Spleen (tissue), 13 donors: ENCODE measurements at places on chromosomes 12 and 14. TPM values are rescaled to one million over a fixed set of nuclear protein-coding genes. Genes with fewer than 3 reads are reported as not detected.

DNA sequence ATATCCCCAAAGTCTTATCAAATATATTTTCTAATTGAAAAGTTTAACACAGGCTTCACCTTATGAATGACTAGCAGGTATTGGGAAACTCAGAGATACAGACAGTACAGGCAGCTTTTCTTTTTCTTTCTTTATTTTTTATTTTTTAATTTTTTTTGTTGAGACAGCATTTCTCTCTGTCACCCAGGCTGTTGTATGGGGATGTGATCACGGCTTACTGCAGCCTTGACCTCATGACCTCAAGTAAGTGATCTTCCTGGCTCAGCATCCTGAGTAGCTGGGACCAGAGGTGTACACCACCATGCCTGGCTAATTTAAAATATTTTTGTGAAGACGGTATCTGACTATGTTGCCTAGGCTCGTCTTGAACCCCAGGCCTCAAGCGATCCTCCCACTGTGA, 85.0 kb downstream of the BRMS1L start:
- no peak for DNase-seq

- no peak for DNase-seq
These were observed 8.8 kb upstream of the FOXG1 start for GRCh38 chr14:28757786-28758185.

GRCh38 chr14:92734618-92735017, 13.8 kb downstream of the LGMN start:
- DNase-seq = no peak

- DNase-seq = no peak
These were observed 1.6 kb upstream of the CLEC14A start for GRCh38 chr14:38257507-38257906.

DNA sequence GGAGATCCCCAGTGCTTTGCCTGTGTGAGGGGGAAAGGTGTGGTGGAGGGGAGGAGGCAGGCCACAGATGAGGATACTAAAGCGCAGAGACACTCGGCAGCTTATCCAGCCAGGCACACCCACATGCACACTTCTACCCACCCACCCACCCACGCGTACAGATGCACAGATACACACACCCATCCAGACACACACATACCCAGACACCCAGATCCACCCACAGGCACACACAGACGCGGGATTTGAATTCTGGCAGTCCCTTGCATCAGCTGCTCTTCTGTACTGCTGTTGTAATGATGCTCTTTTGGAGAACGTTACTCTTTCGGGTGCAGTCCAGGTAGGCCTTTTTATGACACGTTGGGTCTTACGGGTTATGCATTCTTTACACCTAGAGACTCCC, 55.7 kb upstream of the RD3L start:
- DNase-seq = no peak

GRCh38 chr14:79834868-79835267, 376.4 kb downstream of the DIO2 start:
- no peak for DNase-seq

- no peak for DNase-seq
These were observed 60.8 kb downstream of the SETD3 start for GRCh38 chr14:99419905-99420304.

DNA sequence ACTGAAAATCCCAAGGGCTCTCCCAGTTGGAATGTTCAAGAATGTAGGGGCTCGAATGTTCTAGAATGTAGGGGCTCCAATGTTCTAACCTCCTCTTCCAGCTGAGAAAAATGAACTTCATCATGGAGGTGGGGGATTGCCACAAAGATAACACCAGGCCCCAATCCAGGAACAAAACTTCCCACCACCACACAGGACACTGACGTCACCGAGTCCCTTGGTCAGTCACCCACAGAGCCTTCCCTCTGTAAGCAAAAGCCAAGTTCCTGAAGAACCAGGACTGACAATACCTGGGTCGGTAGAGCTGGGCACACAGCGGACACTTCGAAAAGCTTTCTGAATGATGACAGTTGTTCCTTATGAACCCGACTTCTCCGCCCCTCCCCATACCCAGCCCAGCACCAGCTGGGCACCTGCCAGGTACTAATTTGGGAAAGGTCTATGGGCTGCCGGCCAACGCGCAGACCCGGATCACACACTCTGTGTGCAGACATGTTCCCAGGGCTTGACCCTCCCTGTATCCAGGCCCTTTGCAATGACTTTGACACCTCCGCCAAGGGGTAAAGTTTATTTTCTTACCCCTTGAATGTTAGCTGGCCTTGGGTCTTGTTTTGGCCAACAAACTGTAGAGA, 18.9 kb downstream of the ITPK1 start:
- no peak for DNase-seq

DNA sequence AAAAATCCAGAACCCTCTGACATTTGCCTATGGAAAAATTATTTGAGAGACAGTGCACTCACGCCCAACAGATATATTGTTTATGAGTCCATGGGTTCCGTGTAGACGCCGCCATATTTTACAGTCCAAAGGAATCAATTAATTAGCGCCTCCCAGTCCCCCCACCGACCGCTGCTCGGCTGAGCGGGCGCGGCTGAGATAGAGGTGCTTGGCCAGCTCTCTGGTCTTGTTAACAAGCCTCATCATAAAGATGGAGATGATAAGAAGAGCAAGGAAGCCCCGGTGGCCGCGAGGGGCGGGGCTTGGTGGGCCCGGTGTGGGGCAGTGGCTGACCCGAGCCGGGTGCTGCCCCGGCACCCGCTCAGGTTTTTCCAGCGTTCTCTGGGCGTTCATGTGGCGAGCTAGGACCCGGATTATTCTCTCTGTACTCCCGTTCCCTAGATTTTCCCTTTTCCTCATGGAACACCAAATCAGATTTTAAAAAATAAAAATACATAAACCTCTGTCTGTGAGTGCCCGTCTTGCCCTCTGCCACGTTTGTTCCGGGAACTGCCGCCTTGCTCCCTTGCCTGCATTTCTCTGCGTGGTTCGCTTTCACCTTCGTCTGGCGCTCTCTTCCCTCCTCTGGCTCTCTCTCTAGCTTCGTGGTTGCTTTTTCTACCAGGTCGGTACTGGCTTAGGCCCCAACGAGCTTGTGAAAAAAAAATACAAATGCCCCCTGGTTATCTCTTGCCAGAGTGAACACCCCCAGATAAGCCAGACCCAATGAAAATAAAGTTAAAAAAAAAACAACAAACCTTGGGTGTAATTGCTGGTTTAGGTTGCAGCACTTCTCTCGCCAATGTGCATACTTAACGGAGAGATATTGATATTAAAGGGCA, 9.0 kb downstream of the HOXC12 start:
- peak; percentile 42 for DNase-seq

DNA sequence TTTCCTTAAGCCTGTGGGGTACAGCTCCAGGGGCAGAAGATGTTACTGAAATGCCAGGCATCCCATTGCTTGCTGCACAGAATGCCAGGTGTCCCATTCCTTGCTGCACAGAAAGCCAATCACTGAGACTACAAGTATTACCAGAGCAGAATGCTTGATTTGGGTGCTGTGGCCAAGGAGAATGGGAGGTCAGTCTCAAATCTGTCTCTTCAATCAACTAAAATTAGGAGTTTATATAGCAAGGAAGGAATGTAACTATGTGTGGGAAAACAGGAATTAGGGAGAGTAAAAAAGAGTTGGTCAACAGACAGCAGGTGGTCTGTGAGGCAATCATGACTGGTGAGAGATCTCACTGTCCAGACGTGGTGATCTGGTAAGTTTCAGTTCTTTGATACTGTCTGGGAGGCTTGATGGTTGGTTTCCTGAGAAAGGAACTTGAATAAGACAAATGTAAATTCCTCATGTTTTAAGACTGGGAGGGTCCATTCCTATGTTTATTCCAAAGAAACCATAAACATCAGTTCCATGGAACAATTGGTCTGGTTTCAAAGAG, 31.2 kb upstream of the VASH1 start:
- DNase-seq = no peak

- no peak for DNase-seq
These were observed 379.0 kb downstream of the CCER1 start for GRCh38 chr12:90575995-90576394.

GRCh38 chr12:94200069-94200468, 51.7 kb downstream of the PLXNC1 start:
- DNase-seq = no peak

GRCh38 chr12:99257672-99258071, 389.9 kb upstream of the GARIN6 start:
- DNase-seq = no peak

DNA sequence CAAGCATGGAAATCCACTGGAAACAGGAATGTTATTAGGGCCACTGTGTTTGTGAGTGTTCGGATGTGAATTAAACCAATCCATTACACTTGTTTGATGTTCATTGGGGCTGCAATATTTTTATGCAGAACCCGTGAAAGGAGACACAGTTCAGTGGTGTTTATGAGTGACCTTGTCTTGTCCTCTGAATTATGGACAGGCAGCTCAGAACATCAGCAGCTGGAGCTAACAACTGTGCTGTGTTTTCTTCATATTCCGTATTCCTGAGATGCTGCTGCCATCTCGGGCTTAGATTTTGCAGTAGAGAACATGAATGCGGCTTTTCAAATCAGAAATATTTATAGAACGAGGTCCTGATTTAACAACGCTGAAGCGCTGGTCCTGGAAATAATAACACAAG, 20.3 kb upstream of the CACNA1C start:
- no peak for DNase-seq

DNA sequence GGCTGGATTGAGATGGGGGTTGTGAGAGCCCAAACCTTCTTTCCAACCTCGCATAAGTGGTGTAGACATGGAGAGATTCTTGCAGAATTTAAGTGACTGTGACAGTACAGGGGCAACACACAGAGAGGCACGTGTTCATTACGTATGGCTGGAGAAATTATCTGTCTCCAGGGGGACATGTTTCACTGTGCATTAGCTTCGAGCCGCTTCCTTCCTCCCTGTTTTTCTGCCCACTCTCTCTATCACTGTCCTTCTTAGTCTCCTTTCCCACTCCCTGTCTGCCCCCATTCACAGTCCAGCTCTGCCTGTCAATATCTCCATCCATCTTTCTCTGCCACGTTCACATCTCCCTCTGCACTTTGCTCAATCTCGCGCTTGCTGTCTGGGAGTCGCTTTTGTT, 11.5 kb upstream of the C14orf93 start:
- DNase-seq = no peak

DNA sequence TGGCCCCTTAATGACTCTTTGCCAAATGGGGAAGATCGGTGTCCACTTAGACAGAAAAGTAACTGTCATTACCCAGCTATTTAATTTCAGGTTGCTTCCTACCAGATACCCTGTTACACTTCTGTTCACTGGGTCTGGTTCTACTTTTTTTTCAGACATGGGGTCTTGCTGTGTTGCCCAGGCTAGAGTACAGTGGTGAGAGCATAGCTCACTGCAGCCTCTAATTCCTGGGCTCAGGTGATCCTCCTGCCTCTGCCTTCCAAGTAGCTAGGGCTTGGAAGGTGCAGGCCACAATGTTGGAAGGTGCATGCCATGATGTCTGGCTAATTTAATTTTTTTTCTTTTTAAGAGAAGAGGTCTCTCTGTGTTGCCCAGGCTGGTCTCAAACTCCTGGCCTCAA, 147.0 kb upstream of the ARHGAP5 start:
- DNase-seq = no peak

DNA sequence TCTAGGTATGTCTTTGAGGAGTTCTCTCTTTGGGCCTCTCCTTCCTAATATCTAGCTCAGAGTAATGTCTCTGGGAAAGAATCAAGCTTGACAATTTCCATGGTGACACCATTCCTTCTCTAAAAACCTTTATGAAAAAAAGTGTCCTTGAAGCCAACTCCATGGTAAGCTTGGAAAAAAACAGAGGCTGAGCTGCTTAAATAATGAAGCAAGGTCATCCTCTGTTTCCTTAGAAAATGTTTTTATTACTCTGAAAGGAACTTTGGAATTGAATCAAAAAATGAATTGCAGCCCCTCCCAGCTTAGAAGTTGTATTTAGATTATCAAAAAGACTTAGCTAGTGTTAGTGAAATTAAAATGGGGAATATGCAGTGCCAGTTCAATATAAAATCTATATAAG, 166.1 kb upstream of the KITLG start:
- DNase-seq = no peak

- no peak for DNase-seq
These were observed 10.1 kb downstream of the PSMB5 start for GRCh38 chr14:23024612-23025075.

Gene MYO1A
- total RNA-seq = 0.49 TPM

Gene FAM181A
- not detected for total RNA-seq

Gene SUSD6
- 96.1 TPM for total RNA-seq

Gene KLHDC1
- 8.6 TPM for total RNA-seq

Gene C12orf50
- total RNA-seq = not detected

Gene KIF5A
- 0.60 TPM for total RNA-seq

Gene RFX4
- total RNA-seq = not detected

Gene TRIM9
- 3.1 TPM for total RNA-seq

Gene KCNC2
- total RNA-seq = not detected

Gene SRGAP1
- 17.2 TPM for total RNA-seq

Gene GYS2
- not detected for total RNA-seq
